HCEC 1CT (cell line): ENCODE measurements at places on chromosomes 6 and 20.

DNA sequence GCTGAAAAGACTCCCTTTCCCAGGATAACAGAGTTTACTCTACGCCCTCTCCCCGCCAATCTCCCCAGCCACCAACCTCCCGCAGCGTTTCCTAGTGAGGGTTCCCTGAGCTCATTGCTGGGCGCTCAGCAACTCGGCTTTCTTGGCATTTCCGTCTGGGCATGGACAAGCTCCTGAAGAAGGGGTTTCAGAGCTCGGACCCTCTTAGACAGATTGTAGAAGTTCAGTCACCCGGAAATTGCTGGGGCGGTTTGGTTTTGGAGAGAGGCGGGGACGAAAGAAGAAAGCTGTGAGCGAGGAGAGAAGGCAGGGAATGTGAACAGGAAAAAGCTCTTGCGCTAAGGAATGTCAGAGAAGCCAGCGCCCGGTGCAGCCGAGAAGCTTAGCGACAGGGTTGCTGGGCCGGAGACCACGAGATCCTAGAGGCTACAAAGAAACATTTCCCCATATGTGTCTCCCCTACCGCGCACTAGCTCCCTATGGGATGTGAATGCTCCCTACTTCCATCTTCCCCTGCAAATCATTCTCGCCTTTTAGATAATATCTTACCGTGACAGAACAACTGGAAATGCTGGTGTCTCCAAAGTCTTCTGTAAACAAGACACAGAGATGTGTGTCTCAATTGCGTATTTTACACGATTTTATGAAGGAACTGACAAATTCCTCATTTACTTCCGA lies 15.8 kb downstream of the POM121L2 start:
- DNase-seq = peak; percentile 53

DNA sequence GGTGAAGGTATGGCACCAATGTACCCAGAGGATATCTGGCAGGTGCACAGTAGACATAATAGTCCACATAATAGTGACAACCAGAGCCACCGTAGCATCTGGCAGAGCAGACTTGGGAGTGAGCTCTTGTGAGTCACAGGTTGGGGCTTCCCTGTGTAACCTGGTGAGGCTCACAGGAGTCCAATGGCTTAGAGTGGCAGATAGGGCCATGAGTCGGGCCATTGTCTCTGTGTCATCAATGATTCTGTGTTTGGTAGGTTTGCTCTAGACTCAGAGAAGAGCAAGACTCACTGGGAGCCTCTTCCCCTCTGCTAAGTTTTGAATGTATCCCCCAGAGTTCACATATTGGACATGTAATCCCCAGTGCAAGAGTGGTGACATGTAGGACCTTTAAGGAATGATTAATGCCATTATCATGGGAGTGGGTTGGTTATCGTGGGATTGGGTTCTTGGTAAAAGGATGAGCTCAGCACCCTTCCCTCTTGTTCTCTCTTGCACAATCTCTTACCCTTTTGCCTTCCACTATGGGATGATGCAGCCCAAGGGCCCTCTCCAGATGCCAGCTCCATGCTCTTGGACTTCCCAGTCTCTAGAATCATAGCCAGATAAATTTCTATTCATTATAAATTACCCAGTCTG lies 22.6 kb upstream of the SIRPA start:
- no peak for DNase-seq

DNA sequence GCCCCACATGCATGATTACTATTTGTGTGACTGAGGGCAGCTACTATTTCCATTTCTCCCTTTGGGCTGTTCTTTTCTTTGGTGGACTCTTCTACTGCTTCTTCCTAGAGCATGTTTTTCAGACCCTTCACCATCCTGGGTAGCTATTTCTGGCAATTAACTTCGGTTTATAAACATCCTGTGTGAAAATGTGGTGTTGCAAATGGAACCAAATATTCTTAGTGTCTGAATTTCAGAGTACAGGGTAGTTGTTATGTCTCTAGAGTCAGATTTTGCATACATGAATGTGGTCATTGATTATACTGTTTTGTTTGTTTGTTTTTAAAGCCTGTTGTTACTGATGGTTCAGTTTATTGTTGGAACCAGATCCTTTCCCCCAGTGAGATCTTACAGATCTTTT lies 49.7 kb downstream of the PROKR2 start:
- DNase-seq = no peak

- DNase-seq = no peak
These were observed 49.3 kb downstream of the RALY start for GRCh38 chr20:34043025-34043424.

- DNase-seq = no peak
These were observed 467 bp downstream of the TREML4 start for GRCh38 chr6:41228616-41229015.

- DNase-seq = no peak
These were observed 40.0 kb downstream of the SLC22A1 start for GRCh38 chr6:160161647-160161986.
